Suppressor macrophage treated with lipopolysaccharide for 1 hour (primary cell): ENCODE measurements at places on chromosomes 7 and 10.

- no peak for DNase-seq
Measured at GRCh38 chr7:129841465-129841864, 111.3 kb downstream of the UBE2H start.

DNA sequence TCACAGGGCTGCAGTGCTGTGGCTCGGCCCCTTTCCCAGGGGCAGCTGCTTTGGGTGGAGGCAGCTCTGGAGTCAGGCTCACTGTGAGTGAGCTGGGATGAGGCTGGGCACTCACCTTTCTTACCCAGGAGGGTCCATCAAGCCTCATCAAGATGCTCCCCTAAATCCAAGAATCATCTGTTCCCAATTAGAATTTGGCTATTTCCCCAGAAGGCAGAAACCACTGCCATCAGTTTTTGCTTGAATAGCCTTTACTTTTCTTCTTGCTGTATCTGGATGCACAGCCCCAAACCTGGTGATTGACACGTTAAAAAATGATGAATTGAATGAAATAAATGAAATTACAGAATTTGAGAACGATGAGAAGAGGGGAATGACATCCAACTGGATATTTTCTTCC, 74.3 kb upstream of the LYZL1 start:
- no peak for DNase-seq

- peak; percentile 96 for DNase-seq
Measured at GRCh38 chr7:26100406-26101339, 51.3 kb upstream of the NFE2L3 start.

DNA sequence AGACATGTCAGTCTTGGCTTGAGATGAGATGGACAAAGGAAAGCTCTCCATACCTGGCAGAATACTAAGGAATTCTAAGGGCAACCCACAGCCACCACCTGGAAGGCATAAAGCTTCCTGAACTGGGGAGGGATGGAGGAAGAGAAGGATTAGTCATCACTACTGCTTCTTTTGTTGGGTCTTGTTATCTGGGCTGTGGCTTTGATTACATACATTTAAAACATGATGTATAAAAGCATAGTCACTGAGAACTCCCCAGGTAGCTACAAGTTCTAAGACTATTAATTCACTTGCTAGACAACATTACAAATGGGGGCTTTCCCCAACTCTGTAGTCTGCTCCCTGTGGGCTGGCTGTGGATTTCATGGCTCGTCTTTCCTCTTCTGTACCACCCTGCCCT, 58.2 kb downstream of the RBM33 start:
- DNase-seq, result no peak

- no peak for DNase-seq
Measured at GRCh38 chr7:42939457-42940240, 7.5 kb downstream of the MRPL32 start.

DNA sequence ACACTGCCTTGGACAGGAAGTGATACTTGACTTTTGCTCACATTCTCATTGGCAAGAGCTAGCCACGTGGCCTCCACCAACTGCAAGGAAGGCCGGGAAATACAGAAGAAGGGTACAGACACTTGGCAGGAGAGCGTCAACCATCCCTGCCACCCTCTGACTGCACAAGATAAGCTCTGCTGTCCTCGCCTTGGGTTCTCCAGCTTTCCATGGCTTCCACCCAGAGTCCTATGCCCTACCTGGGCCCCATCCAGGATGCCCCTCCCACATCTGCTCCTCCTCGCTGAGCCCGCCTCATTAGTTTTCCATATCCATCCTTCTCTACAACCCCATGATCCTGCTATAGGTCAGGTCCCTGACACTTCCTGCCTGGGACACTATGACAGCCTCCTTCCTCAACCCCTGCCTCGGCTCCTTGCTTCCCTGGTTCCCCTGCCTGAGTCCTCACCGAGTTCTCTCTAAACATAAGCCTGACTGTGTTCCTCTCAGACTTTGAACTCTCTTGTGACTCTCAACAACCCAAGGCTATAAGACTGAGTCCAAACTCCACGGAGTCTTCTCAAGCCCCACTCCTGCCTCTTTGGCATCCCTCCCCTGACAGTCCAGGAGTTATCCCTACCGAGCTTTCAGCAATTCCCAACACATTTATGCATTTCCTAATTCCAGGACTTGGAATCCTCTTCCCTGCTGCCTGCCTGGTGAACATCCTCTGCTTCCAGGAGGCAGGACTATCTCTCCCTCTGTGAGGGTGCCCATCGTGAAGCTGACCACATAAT, 23.2 kb upstream of the GDF10 start:
- DNase-seq, result no peak

DNA sequence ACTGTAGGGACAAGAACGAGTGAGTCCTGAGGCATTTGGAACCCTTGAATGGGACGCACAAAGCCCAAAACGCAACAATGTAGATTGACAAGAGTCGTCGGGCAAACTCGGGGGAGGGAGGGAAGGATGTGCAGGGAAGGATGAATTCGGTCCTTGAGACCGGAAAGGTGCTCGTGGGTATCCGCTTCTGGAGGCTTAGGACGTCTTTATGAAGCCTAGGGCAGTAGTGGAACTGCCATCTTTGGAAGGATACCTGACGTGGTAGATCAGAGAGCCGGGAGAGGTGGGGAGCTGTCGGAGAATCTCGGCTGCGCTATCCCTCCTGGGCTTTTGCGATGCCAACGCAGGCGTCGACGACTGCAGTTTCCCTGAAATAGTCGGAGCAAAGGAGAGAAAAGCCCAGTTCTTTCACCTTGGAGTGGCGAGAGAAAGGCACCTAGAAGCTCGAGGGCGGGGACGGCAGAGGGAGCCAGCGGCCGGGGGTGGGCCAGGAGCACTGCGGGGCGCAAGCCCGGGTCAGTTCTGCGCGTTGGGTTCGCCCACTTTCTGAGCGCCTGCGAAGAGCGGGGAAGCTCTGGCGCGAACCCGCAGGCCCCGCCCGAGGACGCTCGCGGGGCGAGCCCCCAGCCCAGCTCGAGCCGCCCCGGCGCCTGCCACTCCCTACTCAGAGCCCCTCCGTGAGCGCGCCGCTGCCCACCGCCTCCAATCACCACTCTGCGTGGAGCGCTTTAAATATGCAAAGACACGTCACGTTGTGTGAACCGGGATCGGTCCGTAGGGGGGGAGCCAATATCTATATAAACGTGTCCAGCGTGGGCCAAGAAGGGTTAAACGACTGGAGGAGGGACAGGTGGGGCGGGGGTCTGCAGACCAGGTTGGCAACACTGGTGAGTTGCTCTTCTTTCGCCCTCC, at the start of gene CYP26C1:
Gene CYP26C1, plus strand, starts transcription at position 824 of the 912 bp plus-strand sequence. CDS start 466 bp downstream, outside the sequence.
- no peak for DNase-seq

GRCh38 chr10:31749981-31750840, 178.4 kb downstream of the ARHGAP12 start:
- DNase-seq, result no peak

GRCh38 chr10:14774797-14775196, at the start of gene FAM107B:
Gene FAM107B, minus strand, starts transcription at chr10:14774897. Its CDS starts 234 bp downstream, at chr10:14774663.
- no peak for DNase-seq
